H9 (cell line): ENCODE measurements at places on chromosomes 11 and 22.
A peak's percentile ranks its signal among the peaks of the same experiment; 100 is the strongest.

GRCh38 chr11:12731841-12732336 is 57.7 kb downstream of the TEAD1 start:
- DNase-seq = no peak

- no peak for DNase-seq
Observed at GRCh38 chr11:8532475-8532874, 61.6 kb downstream of the STK33 start.

GRCh38 chr22:24827296-24827695 is 21.3 kb downstream of the SGSM1 start:
- no peak for DNase-seq

- no peak for DNase-seq
Observed at GRCh38 chr11:103651341-103651998, 385.0 kb upstream of the DDI1 start.

DNA sequence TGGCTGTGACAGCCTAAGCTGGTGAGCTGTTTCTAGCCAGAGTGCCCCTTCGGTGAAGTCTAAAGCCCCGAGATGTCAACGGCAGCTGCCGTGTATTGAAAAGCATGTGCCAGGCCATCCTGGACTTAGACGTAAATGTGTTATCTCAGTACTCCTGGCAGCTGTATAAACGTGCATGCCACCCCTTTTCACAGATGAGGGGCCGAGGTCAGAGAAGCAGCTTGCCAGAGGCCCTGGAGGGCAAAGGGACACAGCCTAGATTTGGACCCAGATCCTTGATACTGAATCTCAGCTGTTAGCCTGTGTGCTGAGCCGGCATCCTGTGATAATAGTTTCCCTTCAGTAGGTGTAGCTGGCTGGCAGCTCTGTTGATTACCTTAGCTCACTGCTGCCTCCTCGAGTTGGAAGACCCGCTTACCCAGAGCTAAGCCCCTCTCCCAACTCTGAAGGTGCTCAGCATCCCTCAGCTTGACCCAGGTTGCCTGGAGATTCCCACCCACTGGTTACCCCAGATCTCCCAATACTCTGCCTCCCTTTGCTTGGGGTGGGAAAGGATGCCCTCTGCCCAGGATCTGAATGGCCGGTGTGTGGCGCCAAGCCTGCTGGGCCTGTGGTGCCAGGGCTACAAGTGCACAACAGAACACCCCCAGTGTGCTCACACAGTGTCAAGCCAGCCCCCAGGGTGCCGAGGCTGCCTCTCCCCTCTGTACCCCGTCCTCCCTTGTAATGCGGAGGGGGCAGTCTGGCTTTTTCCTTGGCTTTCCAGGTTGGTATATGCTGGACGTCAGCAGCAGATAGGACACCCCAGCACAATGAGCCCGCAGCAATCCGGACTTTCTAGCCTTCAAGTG is 59.8 kb upstream of the WNT7B start:
- no peak for DNase-seq

GRCh38 chr11:10294290-10294953 is 403 bp upstream of the SBF2 start:
- DNase-seq = peak; percentile 50

- no peak for DNase-seq
Observed at GRCh38 chr22:36347094-36347493, 40.7 kb downstream of the MYH9 start.

DNA sequence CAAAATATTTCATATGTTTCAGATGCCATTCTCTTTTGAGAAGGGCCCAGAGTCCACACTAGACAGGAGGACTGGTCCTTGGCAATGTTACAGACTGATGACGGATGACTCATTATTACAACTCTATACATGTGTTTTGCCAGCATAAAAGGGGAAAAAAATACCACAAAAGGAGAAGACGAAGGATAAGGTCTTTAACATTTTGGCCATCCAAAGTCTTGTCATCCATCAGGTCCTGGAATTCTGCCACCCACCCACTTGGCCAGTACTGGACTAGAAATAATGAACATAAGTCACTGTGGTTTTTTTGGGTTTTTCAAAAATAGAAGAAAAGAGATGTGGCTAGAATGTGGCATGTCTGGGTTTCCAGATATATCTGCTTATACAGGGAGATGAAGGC is 57.7 kb upstream of the BDNF start:
- DNase-seq = no peak

DNA sequence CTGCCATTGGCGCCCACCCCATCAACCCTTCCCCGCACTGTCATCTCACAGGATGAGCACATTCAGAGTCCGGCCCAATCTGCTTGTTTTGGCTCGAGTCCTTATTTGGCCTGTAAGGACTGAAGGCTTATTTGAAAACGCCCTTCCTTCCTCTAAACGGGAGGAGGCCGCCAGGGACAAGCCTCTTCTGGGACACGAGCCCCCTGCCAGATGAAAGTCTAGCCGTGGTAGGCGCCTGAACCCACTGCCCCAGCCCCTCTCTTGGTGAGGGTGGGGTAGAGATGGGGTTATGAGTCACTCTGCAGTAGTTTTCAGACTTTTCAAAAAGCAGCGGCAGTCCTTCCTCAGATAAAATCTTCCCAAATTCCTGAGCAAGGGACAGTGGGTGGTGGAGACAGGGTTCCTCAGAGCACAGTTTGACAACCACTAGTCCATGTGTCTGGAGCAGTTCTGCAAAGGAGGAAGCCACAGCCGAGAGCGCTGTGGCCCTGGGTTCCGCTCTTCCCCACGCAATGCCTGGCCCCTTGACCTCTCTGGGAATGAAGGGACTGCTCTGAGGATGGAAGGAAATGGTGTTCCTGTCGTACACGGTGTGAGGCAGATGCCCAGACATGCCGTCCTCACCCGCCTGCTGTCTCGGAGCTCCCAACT is 57.0 kb downstream of the MYH9 start:
- DNase-seq = no peak

GRCh38 chr22:45980268-45980570 is 3.3 kb upstream of the WNT7B start:
- DNase-seq = no peak

GRCh38 chr11:118618115-118618990 is 10.9 kb downstream of the PHLDB1 start:
- no peak for DNase-seq

GRCh38 chr22:40472579-40472978 is 102.2 kb downstream of the SGSM3 start:
- no peak for DNase-seq

GRCh38 chr22:23984430-23984829 is 4.5 kb downstream of the GSTT2 start:
- no peak for DNase-seq

DNA sequence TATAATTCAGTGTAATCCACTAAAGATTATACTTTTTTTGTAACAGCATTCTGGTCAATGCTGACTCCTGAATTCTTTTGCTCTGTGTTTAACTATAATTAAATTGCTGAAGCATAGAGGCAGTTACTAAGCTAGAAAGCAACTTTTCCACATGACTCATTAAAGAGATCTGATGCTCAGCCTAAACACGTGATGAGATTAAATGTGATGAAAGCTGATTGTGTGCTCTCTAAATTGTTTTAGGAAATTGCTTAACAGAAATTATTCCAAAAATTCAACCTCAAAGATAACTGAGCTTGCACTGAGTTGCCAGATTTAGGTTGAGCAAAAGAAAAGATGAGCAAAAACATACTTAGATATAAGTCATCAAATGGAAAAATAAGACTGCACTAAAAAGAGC is 1033.6 kb downstream of the FAM181B start:
- no peak for DNase-seq

GRCh38 chr11:129922674-129923073 is 27.3 kb upstream of the NFRKB start:
- DNase-seq = no peak

GRCh38 chr11:130729193-130729592 is 187.1 kb downstream of the SNX19 start:
- no peak for DNase-seq

- DNase-seq = no peak
Observed at GRCh38 chr11:34970033-34970432, 53.6 kb downstream of the PDHX start.

DNA sequence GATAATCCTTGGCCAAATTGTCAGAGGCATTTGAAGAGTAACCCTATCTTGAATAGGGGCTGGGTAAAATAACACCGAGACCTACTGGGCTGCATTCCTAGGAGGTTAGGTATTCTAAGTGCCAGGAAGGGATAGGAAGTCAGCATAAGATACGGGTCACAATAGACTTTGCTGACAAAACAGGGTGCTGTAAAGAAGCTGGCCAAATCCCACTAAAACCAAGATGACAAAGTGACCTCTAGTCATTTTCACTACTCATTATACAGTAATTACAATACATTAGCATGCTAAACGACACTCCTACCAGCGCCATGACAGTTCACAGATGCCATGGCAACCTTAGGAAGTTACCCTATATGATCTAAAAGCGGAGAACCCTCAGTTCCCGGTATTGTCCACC is 964 bp upstream of the REXO2 start:
- DNase-seq = peak; percentile 39

DNA sequence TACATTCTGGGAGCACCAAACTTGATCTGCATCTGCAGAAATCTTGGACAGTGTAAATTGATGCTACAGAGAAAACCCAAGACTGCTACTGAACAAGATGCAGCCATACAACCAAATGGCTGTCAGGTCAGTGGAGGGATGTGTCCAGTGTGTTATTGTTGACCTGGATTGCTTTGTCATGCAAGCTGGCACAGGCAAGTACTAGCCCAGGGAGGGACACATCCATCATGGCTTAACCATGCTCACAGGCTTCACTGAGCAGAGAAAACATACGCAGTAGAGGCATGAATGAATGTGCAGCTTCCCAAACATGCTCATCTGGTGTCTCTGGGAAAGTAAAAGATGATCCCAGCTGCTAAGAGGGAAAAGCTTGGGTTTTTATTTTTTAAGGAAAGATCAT is 93.6 kb downstream of the MTNR1B start:
- no peak for DNase-seq

GRCh38 chr11:122453586-122453985 is 201.9 kb upstream of the UBASH3B start:
- no peak for DNase-seq

- no peak for DNase-seq
Observed at GRCh38 chr11:130581646-130582045, 133.2 kb downstream of the ADAMTS15 start.

GRCh38 chr11:22787055-22787454 is 42.5 kb downstream of the SVIP start:
- DNase-seq = no peak

GRCh38 chr11:105100981-105101630 is 38.5 kb downstream of the CARD18 start:
- no peak for DNase-seq

GRCh38 chr11:108906329-108906728 is 241.5 kb downstream of the DDX10 start:
- no peak for DNase-seq

- no peak for DNase-seq
Observed at GRCh38 chr11:5366856-5367255, 15.5 kb downstream of the OR51B6 start.

DNA sequence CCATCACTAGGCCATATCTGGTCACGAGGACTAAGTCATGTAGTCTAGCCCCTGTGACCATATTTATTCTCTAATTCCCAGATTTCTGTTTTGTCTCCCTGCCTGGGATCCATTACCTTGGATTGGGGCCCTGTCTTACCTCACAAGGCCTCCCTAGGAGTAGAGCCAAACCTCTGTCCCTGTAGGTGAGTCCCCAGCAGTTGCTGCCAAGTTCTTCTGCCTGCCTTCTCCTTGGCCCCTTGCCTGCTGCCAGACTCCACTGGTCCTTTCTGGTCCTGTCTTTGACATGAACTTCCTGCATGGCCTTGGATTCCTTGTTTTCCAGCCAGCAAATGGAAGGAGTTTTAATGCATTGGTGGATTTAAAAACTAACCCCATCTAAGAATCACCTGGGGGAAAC is 35.6 kb upstream of the CADM1 start:
- DNase-seq = no peak

- DNase-seq = no peak
Observed at GRCh38 chr11:73519266-73519665, 78.6 kb downstream of the FAM168A start.

DNA sequence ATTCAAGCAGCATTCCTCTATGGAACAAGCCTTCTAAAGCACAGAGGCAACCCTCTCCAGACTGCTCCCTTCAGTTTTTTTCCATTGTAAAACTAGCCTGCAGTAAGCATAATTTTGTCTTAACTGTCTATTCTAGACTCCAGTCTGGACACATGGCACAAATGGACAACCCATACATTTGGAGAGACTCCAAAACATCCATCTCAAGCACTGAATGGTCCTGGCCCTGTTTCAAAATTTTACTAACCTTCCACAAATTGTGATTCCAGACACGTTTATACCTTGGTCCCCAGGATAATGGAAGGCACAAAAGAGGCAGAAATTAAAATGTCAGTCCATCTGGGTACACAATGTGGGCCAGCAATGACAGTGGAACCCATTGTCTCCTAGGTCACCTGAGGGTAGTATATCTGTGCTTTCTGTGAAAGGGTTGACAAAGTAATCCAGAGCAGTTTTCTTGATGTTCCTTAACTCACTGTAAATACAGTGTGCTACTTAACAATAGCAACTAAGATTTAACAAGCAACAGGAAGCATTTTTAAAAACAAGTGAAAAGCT is 16.2 kb upstream of the SESN3 start:
- DNase-seq = no peak

- no peak for DNase-seq
Observed at GRCh38 chr22:37117092-37117491, 7.6 kb upstream of the TMPRSS6 start.

- no peak for DNase-seq
Observed at GRCh38 chr11:118322721-118323120, 18.2 kb downstream of the CD3E start.

DNA sequence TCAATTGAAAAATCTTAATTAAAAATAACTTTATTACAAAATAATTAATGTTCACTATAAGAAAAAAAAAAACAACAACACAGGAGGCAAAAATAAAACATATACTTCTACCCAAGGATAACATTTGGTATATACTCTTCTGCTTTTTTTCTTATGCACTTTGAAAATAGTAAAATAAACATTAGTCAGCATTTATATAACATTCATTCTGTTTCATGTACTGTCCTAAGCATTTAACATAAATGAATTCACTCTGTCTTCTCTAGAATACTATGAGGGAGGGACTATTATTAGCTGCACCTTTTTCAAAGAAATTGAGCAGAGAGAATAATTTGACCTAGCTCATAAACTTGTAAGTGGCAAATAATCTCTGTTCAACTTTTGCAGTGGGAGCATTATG is 48.3 kb upstream of the CCDC34 start:
- no peak for DNase-seq

GRCh38 chr11:82890002-82890341 is 10.3 kb downstream of the PRCP start:
- DNase-seq = no peak

DNA sequence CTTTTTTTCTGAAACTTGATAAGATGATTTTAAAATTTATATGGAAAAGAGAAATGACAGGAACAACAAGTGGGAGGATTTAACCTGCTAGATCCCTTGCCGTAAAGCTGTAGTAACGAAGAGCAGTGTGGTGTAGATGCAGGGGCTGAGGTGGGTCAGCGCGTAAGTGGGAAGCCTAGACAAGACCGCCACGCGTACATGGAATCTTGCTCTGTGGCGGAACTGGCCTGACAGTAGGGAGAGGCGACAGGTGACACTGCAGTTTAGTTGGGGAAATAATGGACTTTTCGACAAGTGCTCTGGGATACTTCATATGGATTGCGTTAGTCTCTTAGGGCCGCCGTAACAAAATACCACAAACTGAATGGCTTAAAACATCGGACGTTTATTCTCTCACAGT is 28.8 kb downstream of the TNRC6B start:
- no peak for DNase-seq
